ENCODE measurements at places on chromosomes 2 and 18.

- DNase-seq, result no peak
Observed at GRCh38 chr2:2142345-2142744, 188.7 kb downstream of the MYT1L start.

GRCh38 chr2:221569425-221569845 is 2.7 kb downstream of the EPHA4 start:
- DNase-seq, result no peak

GRCh38 chr18:6835345-6835744 is 105.8 kb downstream of the ARHGAP28 start:
- DNase-seq, result no peak

- DNase-seq, result no peak
Observed at GRCh38 chr2:25417715-25418369, 76.1 kb upstream of the DNMT3A start.

GRCh38 chr2:101127319-101128056 is 23.7 kb downstream of the TBC1D8 start:
- no peak for DNase-seq

DNA sequence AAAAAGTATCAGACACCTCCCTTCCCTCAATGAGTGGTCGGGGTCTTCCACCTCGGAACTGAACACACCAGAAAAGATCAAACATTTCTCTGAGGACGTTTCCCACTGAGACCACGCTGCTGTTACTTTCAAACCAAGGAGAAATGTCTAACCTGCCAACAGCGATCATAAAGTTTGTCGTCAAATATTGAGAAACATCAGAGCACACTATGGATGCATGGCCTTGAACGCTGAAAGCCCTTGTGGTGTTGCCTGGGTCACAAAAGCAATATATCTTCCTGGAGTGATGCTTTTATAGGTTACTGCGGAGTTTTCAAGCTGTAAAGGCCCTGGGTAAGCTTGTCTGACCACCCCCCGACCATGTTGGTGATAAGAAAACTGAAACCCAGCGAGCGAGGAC is 70.2 kb upstream of the ID2 start:
- DNase-seq, result no peak

- DNase-seq, result no peak
Observed at GRCh38 chr2:202201220-202202160, 36.9 kb downstream of the SUMO1 start.

DNA sequence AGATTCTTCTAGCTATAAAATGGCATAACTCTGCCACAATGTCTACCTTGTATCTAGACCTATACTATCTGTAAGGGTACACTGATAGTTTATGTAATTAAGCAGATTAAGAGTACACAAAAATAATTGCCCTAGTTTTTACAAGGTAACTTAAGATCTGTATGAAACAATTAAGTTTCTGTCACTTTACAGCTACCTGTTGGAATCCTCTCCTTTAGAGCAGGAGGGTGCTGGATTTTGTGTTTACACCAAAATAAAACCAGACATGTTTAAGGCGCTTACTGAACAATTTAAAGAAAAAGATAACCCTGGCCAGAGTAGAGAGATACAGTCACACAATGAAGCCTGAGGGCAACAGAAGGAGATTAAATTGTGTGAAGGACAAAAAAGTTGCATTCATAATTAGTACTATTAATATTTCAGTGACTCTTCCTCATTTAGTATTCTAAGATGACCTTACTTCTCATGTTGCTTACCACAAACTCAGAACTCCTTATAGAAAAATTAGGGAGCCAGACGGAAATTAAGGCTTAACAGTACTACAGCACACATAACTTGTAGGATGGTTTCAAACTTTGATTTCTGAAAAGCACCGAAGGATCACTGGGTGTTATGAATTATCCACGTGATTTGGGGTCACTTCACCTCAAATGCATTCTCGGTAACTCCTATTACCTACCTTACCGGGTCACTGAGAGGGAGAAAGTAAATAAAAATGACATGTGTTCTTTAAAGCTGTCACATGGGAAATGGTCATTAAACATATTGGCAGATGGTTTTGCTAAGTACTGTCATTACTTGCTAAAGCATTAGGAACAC is 1.0 kb downstream of the DARS1 start:
- DNase-seq, result no peak

DNA sequence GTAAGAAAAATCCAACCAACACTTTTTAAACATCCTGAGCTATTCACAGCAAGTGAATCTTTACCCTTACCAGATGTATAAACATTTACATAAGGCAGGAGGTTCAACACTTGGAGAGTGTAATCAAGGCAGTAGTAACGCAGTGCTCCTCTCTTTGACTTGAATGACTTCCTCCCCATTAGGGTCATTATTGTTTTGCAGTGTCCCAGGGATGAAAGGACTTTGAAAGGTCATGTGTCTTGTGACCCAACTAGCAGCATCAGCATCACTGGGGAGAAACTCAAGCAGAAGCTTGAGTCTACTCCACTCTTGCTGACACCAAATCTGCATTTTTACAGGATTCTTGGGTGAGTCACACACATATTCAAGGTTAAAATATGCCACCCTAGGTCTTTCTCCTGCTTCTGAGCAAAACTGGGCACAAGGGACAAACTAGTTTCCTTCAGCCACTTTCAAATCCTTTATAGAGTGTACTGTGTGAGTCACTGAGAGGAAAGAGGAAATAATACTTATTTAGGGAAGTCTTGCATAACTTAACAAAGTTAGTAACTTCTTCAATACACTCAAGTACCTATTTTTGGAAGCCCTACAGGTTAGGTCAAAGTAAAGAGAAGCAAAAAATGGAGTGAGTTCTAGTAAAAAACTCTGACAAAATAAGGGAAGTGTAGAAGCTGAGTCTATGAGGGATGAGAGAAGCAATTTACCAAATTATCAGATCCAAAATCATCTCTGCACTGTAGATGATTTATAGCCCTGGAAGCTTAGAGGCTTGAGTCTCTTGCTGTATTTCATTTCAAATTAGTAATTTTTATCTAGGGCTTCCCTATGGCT is 51.0 kb upstream of the EML4 start:
- DNase-seq, result no peak

Measured in activated naive CD4-positive, alpha-beta T cell (primary cell).